ENCODE measurements at places on chromosomes 6 and 20. TPM values are rescaled to one million over a fixed set of nuclear protein-coding genes. Genes with fewer than 3 reads are reported as not detected.

KCNB1 gene
- total RNA-seq = 0.17 TPM

KAT14 gene
- total RNA-seq = 17.0 TPM

NAPB gene
- total RNA-seq = 8.8 TPM

PDYN gene
- total RNA-seq = not detected

NT5E gene
- total RNA-seq = 331 TPM

EPHA7 gene
- 0.32 TPM for total RNA-seq

SLC22A7 gene
- total RNA-seq = not detected

SYNGAP1 gene
- total RNA-seq = 5.2 TPM

DACT2 gene
- not detected for total RNA-seq

BPIFA1 gene
- total RNA-seq = not detected

SRSF12 gene
- total RNA-seq = not detected

FKBP1C gene
- total RNA-seq = 0.09 TPM

DZANK1 gene
- total RNA-seq = 0.47 TPM

ADGRG6 gene
- total RNA-seq = 0.32 TPM

TBC1D20 gene
- 33.9 TPM for total RNA-seq

SS18L1 gene
- 8.0 TPM for total RNA-seq

TSHZ2 gene
- total RNA-seq = 0.63 TPM

CGAS gene
- 1.5 TPM for total RNA-seq

RAB44 gene
- under 0.01 TPM for total RNA-seq

TRIM38 gene
- 10.1 TPM for total RNA-seq

HLA-B gene
- 192 TPM for total RNA-seq

GMPR gene
- 4.4 TPM for total RNA-seq

PPIL4 gene
- total RNA-seq = 32.5 TPM

TNNC2 gene
- 6.7 TPM for total RNA-seq

LPA gene
- not detected for total RNA-seq

APCDD1L gene
- 4.1 TPM for total RNA-seq

LRRN4 gene
- total RNA-seq = not detected

CUTA gene
- total RNA-seq = 170 TPM

TAAR1 gene
- total RNA-seq = not detected

CLPSL1 gene
- total RNA-seq = not detected

RNF182 gene
- 0.34 TPM for total RNA-seq

GABRR1 gene
- total RNA-seq = not detected

RGL2 gene
- 21.9 TPM for total RNA-seq

MCHR2 gene
- total RNA-seq = not detected

LPIN3 gene
- 4.6 TPM for total RNA-seq

CST4 gene
- not detected for total RNA-seq

SMPDL3A gene
- total RNA-seq = 57.7 TPM

PNLDC1 gene
- total RNA-seq = 2.0 TPM

ZC3H12D gene
- 0.16 TPM for total RNA-seq

TMEM74B gene
- total RNA-seq = not detected

IP6K3 gene
- total RNA-seq = not detected

OXT gene
- total RNA-seq = not detected

Data from bronchial smooth muscle cell (primary cell).